Kidney glomerular epithelial cell (primary cell): ENCODE measurements at places on chromosomes 11 and 22.

GRCh38 chr11:416757-417621 is 2.2 kb upstream of the SIGIRR start:
- DNase-seq, result no peak

DNA sequence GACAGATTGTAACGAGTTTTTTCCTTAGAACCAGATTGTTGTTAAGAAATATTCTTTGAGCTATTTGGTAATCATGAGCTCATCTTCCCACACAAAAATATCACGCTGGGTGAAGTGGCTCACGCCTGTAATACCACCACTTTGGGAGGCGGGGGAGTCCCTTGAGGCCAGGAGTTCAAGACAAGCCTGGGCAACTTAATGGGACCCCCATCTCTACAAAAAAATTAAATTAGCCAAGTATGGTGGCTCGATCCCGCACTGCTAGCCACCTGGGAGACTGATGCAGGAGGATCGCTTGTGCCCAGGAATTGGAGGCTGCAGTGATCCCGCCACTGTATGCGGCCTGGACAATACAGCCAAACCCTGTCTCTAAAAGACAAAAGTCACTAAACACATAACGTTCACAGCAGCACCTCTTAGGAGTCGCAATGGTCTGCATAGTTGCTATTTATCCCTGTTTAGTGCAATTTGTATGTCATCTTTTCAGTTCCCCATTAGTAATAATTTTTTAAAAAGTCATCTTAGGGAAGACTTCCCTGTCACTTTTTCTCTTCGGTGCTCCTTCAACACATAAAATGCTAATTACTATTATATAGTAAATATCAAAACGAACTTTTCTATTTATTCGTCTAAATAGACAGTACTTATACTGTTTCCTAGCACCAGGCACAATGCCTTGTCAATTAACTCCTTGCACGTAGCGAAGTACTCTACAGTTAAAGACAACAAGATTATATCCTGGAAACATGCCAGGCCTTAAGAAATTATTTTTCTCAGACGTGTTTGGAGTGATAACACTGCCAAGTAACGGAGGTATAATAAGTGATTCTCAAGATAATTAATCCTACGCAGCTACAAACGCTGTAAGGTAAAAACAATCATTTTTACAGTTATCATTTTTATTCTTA is 1.1 kb downstream of the ST13 start:
- DNase-seq, result no peak

GRCh38 chr11:119626871-119627270 is 102.1 kb downstream of the NECTIN1 start:
- no peak for DNase-seq

GRCh38 chr11:44886790-44887140 is 63.9 kb downstream of the TP53I11 start:
- DNase-seq, result no peak

- DNase-seq, result peak; percentile 30
These were observed 16.7 kb upstream of the OR9Q1 start for GRCh38 chr11:58006940-58007339.

- DNase-seq, result no peak
These were observed 48.9 kb upstream of the CDON start for GRCh38 chr11:126111458-126112116.

- DNase-seq, result no peak
These were observed 89.5 kb downstream of the GGTLC2 start for GRCh38 chr22:22733881-22734373.

DNA sequence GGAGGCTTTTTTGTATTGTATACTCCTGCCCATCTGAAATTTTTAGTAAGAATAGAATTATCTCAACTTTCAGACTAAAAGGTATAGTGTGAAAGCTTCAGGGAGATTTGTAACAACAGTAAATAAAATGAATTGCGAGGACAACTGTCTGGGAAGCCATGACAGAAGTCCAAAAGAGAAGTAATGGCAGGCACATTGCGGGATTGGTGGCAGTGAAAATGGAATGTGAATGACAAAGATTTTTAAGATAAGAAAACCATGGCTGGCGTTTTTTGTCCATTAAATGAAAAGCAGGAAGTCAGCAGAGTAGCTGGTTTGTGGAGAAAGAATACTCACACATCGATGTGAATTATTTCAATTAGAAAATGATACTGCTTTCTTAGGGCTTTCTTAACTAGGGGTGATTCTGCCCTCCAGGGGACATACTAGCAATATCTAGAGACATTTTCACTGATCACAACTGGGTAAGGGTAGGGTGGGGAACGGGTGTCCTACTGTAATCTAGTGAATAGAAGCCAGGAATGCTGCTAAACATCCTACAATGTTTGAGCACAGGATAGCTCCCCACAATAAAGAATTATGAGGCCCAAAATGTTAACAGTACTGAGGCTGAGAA is 1.6 kb downstream of the NPAT start:
- DNase-seq, result no peak

DNA sequence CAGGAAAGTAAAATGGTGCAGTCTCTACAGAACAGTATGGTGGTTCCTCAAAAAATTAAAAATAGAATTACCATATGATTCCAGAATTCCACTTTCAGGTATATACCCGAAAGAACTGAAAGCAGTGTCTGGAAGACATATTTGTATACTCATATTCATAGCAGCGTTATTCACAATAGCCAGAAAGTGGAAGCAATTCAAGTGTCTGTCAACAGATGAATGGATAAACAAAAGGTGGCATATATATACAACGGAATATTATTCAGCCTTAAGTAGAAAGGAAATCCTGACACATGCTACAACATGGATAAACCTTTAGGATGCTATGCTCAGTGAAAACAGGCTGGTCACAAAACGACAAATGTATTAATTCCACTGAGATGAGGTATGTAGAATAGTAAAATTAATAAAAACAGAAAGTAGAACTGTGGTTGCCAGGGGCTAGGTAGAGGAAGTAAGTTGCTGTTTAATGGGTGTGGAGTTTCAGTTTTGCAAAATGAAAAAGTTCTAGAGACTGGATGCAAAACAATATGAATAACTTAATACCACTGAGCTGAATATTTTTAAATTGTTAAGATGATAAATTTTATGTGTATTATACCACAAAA is 14.5 kb downstream of the SAA1 start:
- DNase-seq, result no peak

DNA sequence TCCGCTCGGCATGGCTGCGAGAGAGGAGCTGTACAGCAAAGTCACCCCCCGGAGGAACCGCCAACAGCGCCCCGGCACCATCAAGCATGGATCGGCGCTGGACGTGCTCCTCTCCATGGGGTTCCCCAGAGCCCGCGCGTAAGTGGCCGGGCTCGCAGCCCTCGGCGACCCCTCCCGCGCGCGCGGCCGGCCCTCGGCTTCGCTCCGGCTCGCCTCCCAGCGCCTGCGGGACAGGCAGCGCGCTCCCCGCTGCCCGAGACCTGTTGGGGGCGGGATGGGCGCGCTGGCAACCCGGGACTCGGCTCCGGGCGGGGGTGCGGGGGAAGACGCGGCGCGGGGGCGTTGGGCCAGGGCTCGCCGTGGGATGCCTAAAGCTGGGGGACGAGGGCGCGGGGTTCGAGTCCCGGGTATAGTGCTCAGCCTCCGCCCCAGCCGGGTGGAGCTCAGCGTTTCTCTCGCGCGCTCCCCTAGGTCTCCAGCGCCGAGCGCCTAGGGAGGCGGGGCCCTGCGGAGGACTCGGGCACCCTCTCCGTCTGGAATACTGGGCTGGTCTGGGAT is 630 bp downstream of the UBASH3B start:
- DNase-seq, result peak; percentile 65

- no peak for DNase-seq
These were observed 25.4 kb downstream of the FBLN1 start for GRCh38 chr22:45528046-45528445.

- no peak for DNase-seq
These were observed 45.2 kb upstream of the ADSL start for GRCh38 chr22:40300884-40301672.

- peak; percentile 75 for DNase-seq
These were observed 429.7 kb downstream of the ETS1 start for GRCh38 chr11:128157423-128158298.

DNA sequence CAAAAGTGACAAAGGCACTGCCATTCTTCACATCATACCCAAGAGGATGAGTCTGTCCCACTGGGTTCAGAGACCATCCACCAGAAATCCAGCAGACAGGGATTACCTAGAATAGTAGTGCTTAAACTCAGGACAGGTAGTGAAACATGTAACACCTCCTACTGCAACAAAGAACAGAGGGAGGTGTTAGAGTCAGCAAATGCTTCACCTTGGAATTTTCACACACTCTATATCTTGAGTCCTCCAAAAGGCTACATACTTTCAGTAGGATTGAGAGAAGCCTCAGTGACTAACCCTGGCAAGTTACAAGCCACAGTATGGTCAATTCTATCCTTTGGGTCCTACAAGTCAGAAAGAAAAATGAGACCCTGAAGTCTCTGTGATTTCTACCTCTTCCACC is 6.0 kb upstream of the CAVIN3 start:
- DNase-seq, result no peak

- DNase-seq, result peak; percentile 73
These were observed 66.2 kb downstream of the ALX4 start for GRCh38 chr11:44243595-44244343.

GRCh38 chr11:6604081-6604626 is 580 bp downstream of the ILK start:
- DNase-seq, result peak; percentile 73

DNA sequence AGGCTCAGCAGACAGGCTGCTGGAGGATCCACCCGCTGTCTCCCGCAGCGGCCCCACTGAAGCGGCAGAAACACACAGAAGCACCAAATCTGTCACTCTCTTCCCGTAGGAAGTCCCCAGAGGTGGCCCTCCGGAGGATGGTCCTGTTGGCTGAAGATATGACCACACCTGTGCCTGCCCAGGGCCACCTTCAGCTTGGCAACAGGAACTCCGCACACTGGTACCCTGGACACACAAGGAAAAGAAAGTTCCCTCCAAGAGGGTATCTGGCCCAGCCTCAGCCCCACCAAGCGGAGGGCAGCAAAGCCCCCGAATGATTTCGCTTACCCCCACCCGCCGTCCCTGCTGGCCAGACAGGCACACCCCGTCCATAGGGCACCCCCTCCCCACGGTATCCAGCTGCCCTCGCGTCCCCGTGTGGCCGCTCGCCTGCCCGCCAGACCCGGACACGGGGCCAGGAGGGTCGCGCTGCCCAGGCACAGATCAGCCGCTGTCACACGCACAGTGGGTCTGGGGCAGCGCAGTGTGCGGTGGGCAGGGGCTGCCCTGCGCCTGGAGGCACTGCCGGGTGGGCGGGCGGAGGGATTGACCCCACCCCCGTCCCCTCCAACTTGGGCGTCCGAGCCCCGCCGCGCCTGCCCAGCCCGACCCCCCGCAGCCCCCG is 7.0 kb downstream of the RASSF7 start:
- DNase-seq, result no peak

GRCh38 chr11:68959465-68960293 is 21.1 kb downstream of the MRGPRD start:
- DNase-seq, result no peak

GRCh38 chr11:2205214-2205720 is 33.7 kb upstream of the TH start:
- DNase-seq, result no peak

GRCh38 chr11:27242591-27242990 is 120.4 kb downstream of the CCDC34 start:
- peak; percentile 38 for DNase-seq

- DNase-seq, result no peak
These were observed 21.4 kb downstream of the XRCC6 start for GRCh38 chr22:41642331-41643110.

- DNase-seq, result no peak
These were observed 5.4 kb downstream of the CRY2 start for GRCh38 chr11:45852712-45853101.

DNA sequence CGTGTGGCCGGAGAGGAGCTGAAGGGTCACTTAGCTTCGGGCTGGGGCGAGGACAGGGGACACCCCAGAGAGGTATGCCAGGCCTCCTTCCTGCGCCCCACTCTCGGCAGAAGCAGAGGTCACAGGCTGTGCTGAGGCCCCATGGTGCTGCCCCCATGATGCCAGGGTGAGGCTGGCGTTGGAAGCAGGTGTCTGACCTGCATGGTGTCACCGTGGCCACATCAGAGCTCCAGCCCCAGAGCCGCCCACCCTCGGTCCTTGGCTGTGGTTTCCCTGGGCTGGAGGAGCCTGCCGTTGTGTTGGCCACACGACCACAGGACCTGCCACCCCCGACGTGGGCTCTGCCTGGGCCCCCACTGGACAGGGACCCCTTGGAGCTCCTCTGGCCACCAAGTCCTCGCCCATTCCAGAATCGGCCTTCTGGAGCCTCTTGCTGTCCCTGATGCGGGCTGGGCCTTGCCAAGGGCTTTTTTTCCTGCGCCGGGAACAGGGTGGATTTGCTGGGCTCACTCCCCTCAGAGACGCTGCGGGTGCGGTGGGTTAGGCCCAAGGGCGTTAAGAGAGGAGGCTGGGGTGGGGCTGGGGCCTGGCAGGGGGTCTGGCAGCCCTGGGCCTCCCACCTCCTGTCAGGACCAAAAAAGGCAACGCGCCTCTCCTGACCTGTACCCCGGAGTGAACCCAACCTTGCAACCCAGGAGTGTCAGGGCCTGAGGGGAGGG is 8.2 kb upstream of the TSSC4 start:
- no peak for DNase-seq

GRCh38 chr11:8709002-8709672 is 26.5 kb downstream of the RPL27A start:
- DNase-seq, result no peak

- DNase-seq, result no peak
These were observed 274.0 kb downstream of the BRD1 start for GRCh38 chr22:49553518-49554295.

DNA sequence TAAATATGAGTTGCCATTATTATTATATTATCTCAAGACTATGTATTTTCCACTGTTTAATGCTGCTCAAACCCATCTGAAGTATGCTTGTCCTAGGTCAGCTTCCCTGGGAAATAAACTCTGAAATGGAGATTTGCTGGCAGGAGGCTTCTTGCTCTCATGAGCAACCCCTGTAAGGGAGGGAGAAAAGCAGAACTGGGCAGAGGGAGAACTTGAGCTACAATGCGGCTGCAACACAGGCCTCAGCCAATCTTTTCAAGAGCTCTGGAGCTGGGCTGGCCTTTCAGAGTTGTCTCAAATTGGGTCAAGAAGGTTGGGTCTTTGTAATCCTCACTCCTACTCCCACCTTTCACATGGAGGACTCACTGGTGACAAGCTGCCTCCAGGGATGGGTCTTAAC is 412.6 kb downstream of the TENM4 start:
- DNase-seq, result no peak

- DNase-seq, result no peak
These were observed 2.3 kb upstream of the HMOX1 start for GRCh38 chr22:35378621-35379020.

GRCh38 chr11:102497061-102497460 is 33.5 kb downstream of the MMP7 start:
- DNase-seq, result peak; percentile 27
